Peyer's patch (tissue), 4 donors: ENCODE measurements at places on chromosomes 12 and 14. TPM values are rescaled to one million over a fixed set of nuclear protein-coding genes. Genes with fewer than 3 reads are reported as not detected.
A peak's percentile ranks its signal among the peaks of the same experiment; 100 is the strongest.

DNA sequence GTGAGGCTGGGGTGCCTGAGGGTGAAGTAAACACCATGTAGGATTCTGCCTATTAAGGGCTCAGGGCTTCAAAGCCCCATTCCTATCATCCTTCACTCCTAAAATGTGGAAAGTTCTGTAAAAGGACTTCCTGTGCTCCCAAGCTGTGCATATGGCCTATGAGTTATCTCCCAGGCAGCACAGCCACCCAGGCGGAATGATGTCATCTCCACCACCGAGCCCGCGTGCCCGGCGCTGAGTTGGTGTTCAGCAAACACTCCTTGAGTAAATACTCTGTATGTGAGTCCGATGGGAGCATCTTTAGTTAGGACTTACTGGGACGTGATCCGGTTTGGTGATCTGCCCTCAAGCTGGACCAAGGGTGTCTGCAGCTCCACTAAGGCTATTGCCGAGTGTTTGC lies 437.3 kb downstream of the MED13L start:
- H3K4me1 ChIP-seq: no peaks in the 10 kb centered on the region
- H3K36me3 ChIP-seq: no peaks in the 10 kb centered on the region
- no peak overlapping the region for H3K4me3 ChIP-seq
- no peak overlapping the region for H3K27ac ChIP-seq
- no peaks in the 10 kb centered on the region for H3K27me3 ChIP-seq
- DNase-seq: no peak

DNA sequence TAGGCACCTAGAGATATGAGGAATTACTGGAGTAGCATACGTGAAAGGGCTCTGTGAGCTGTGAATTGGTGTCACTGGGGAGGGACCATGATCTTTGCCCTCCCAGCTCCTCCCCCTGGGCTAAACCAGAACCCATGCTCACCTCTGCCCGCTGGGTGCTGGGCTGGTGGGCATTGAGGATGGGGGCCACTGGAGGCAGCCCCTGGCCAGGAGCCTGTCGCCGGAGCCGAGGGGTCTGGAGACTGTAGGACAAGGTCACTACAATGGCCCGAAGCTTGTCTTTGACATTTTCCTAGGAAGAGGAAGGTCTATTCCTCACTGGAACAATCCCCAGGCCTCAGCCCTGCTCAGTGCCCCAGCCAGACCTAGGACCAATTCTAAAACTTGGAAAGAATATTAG lies 11.6 kb downstream of the ITGA7 start:
- no peak for DNase-seq
- H3K27ac ChIP-seq: no peak overlapping the region
- H3K4me3 ChIP-seq: no peak overlapping the region

- H3K4me3 ChIP-seq: no peak overlapping the region
- no peaks in the 10 kb centered on the region for H3K27me3 ChIP-seq
- H3K4me1 ChIP-seq: no peaks in the 10 kb centered on the region
- no peak for DNase-seq
These were observed 172.8 kb downstream of the KTN1 start for GRCh38 chr14:55752580-55753390.

GRCh38 chr12:28767836-28768348 lies 381.2 kb upstream of the FAR2 start:
- no peak overlapping the region for H3K4me3 ChIP-seq
- H3K27me3 ChIP-seq: no peaks in the 10 kb centered on the region
- no peaks in the 10 kb centered on the region for H3K36me3 ChIP-seq
- no peak overlapping the region for H3K27ac ChIP-seq
- DNase-seq: no peak

GRCh38 chr12:2248901-2249381 lies 196.2 kb downstream of the CACNA1C start:
- no peaks in the 10 kb centered on the region for H3K27me3 ChIP-seq
- DNase-seq: peak; percentile 62
- no peak overlapping the region for H3K4me3 ChIP-seq
- H3K4me1 ChIP-seq: no peaks in the 10 kb centered on the region
- peak overlapping the region; percentile 26 for H3K27ac ChIP-seq
- no peaks in the 10 kb centered on the region for H3K36me3 ChIP-seq

DNA sequence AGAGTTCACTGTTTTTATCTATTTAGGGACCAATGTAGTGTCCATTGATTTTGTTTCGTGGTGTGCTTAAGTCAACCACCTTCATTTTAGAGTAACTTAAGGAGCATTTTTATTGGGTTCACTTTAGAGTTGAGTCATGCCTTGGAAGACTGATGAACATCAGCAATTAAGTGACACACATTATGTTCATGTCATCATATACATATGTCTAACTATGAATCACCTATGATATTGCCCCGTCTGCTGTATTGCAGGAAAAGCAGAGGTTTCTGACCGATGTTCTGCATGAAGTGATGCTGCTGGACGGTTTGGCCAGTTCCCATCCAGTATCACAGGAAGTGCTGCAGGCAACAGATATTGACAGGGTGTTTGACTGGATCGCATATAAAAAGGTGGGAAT lies 227.1 kb downstream of the TRHDE start:
- no peak overlapping the region for H3K27ac ChIP-seq
- no peaks in the 10 kb centered on the region for H3K27me3 ChIP-seq
- DNase-seq: no peak
- no peaks in the 10 kb centered on the region for H3K36me3 ChIP-seq

DNA sequence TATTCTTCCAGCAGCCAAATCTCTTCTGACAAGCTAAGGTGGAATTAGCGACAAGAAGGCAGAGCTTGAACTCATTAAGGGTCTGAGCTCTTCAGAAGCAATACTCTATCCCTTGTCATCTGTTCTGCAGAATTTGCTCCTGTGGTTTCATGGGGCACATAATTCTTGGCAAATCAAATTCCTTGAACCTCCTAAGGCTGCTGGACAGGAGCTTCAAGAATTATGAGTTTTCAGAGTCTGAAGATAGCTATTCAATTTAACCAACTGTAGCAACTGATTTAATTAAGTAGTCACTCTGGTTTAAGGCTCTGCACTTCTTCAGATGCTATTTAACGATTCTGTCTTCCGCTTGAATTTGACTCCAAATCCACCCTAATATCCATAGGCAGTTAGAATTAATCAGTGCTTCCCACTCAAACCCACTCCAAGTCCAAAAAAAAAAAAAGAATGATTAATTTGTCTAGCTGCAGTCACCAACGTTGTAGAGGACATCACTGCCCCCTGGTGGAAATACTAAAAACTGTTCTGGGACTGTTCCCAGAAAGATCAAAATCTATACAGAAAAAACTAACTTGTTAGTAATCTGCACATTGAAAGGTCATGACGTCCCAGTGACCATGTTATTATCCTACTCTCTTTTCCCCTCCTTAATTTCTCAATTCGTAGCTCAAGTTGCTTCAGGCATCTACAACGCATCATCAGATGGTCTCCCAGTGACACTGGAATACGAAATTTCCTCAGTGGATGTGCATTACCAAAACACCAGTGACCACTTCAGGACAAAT lies 169.9 kb downstream of the KIF21A start:
- no peaks in the 10 kb centered on the region for H3K27me3 ChIP-seq
- H3K36me3 ChIP-seq: no peaks in the 10 kb centered on the region

- DNase-seq: no peak
- H3K4me3 ChIP-seq: no peak overlapping the region
- no peak overlapping the region for H3K27ac ChIP-seq
These were observed 824.2 kb downstream of the SLC16A7 start for GRCh38 chr12:60419986-60420385.

- no peak overlapping the region for H3K4me3 ChIP-seq
- no peaks in the 10 kb centered on the region for H3K4me1 ChIP-seq
- H3K27me3 ChIP-seq: no peaks in the 10 kb centered on the region
- no peak for DNase-seq
- H3K36me3 ChIP-seq: no peaks in the 10 kb centered on the region
These were observed 17.7 kb upstream of the ASCL1 start for GRCh38 chr12:102939670-102940222.

DNA sequence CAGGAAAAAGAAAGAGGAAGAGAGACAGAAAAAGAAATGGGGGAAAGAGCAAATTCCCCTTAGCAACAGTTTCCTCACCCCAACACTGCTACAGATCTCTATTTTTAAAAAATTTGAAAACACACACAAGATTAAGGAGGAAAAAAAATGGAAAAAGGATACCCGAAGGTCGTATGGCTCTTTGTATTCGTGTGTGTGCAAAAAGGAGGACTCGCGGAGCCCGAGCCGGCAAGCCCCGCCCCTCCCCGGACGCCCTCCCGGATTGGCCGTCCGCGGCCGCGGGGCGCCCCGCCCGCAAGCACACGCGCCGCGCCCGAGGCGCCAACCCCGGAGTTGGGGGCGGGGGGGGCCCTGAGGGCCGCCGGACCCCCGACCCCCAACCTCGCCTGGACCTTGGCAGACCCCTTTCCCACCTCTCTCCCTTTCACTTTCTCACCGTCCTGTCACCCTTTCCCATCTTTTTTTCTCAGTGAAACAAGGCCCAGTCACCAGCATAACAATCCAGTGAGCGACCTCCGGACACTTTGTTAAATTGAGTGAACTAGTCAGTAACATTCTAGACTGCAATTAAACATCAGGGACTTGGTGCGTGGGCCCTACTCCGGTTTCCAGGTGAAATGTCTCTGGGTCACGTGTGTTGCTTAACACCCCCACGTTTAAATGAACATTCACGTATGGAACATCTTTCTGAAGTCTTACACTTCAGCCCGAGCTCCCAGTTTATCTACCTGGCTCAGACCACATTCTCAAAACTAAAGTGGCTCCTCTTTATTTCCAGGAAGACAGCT lies at the start of gene C14orf93:
Gene C14orf93 (minus strand): TSS at position 205 of the 788 bp plus-strand sequence. CDS start 11,120 bp downstream, outside the sequence.
- no peaks in the 10 kb centered on the region for H3K27me3 ChIP-seq
- peak; percentile 76 for DNase-seq
- H3K4me1 ChIP-seq: no peaks in the 10 kb centered on the region
- peak within 1 kb of the TSS; percentile 80 for H3K27ac ChIP-seq
- H3K4me3 ChIP-seq: peak within 1 kb of the TSS; percentile 43

DNA sequence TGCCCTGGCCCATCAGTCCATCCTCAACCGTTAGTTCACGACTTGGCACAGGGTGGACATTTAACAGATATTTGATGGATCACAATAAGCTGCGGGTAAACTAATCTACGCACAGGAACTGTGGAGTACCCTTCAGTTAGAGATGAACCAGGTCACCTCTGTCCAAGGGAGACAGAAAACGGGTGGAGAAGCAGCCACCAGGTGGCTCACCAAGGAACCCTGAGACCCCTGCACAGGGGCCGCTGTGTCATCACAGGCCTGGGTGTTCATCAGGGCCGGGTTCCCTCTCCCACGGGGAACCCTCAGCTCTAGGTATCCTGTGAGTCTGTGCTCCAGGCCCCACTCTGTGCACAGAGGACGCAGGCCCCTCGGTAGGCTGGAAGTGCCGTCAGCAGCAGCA lies 122.2 kb downstream of the PIWIL1 start:
- H3K4me1 ChIP-seq: no peaks in the 10 kb centered on the region
- H3K27me3 ChIP-seq: no peaks in the 10 kb centered on the region
- H3K4me3 ChIP-seq: no peak overlapping the region
- H3K27ac ChIP-seq: no peak overlapping the region

DNA sequence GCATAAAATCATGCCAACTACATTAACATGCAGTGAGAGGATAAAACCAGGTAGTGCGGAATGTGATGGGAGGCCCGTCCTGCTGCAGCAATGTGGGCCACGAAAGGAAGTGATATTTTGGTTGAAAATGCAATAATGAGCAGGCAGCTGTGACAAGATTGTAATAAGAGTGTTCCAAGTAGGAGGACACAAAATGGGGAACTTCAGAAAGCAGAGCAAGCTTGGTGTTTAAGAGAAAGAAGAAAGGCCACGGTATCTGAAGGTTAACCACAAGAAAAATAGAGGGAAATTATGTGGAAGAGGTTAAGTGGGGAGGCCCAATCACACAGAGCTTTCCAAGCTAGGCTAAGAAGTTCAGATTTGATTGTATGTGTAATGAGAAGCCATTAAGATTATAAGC lies 34.3 kb downstream of the OVCH1 start:
- H3K36me3 ChIP-seq: no peaks in the 10 kb centered on the region
- no peaks in the 10 kb centered on the region for H3K4me1 ChIP-seq
- no peak overlapping the region for H3K27ac ChIP-seq
- no peak for DNase-seq

DNA sequence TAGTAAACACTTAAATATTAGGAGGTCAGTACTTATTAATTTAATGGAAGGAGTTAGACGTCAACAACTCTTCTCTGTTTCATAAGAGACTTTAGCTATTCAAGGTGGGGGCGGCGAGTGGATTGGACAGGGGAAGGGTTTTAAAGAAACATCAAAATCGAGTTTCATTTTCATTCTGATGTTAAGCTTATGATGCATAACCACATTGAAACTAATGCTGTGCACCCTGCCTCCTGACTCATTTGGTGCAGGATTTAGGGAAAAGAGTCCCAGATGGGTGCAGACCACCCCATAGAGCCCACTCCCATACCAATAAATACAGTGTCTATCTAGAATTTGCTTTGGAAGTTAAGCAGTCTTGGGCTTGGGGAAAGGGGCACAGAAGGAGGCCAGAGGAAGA lies 7.4 kb downstream of the ZBTB39 start:
- no peak for DNase-seq
- H3K27me3 ChIP-seq: no peaks in the 10 kb centered on the region
- H3K36me3 ChIP-seq: no peaks in the 10 kb centered on the region
- H3K27ac ChIP-seq: no peak overlapping the region
- H3K4me3 ChIP-seq: no peak overlapping the region

DNA sequence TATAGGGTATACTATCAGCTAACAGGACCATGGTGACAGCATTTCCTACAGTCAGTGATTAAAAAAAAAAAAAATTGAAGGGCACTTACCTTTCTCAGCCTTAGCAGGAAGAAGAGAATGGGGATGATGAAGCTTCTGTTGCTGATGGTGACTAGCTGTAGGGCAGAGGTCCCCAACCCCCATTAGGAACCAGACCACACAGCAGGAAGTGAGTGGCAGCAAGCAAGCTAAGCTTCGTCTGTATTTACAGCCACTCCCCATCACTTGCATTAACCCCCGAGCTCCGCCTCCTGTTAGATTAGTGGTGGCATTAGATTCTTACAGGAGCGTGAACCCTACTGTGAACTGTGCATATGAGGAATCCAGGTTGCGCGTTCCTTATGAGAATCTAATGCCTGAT lies 91.3 kb upstream of the USP44 start:
- no peak overlapping the region for H3K4me3 ChIP-seq
- H3K4me1 ChIP-seq: peaks cover 13% of the 10 kb centered on the region
- H3K27me3 ChIP-seq: no peaks in the 10 kb centered on the region
- DNase-seq: no peak
- no peaks in the 10 kb centered on the region for H3K36me3 ChIP-seq

KLRF1 gene
- total RNA-seq: not detected

WDHD1 gene
- 0.70 TPM for total RNA-seq

SDSL gene
- 7.5 TPM for total RNA-seq

FITM1 gene
- total RNA-seq: not detected

PCNX4 gene
- 60.2 TPM for total RNA-seq
